Stimulated activated CD4-positive, alpha-beta T cell treated with anti-CD3 and anti-CD28 coated beads, Interleukin-1b, Interleukin-23, amount 100 ng/mL, for 48 hours (primary cell): ENCODE measurements at places on chromosomes 11 and 22.

DNA sequence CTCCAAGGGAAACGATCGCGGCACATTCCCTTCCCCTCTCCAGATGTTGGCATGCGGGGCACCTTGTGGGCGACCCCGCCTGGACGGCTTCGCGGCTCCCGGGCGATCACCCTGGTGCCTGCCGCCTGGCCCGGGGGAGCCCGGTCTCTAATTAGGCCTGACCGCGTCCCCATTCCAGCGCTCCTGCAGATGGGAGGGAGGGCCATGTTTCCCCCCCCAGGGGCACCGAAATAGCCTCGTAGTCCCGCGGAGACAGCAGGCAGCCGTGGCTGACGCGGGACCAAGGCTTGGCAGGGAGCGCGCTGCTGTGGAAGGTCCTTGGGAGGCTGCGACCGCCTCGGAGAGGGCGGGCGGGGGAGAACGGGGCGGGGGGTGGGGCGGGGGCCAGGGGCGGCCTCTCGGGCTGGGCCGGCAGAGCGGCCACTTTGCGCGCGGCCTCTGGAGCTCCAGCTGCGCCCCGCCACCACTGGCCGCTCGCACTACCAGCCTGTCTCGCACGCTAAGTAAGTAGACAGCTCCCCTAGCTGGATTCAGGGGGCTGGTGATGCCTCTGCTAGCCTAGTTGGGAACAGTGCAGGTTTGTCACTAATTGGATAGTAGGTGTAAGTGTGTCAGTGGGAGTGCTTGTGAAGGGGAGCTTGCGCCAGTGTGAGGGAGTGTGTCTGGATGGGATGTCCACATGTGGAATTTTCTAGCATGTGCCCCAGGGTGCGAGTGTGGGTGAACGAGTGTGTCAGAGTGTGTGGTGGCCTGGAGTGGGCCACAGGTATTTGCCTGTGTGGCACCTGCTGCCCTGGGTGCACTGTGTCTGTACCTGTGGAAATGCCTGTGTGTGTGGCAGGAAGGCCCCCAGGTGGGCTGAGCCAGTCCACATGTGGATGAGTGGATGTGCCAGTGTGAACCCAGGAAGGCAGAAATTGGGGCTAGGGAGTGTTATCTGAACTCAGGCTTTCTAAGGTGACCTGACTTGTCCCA lies at the start of gene INSC:
Gene INSC, plus strand, starts transcription at position 423 of the 975 bp plus-strand sequence. CDS start 34,252 bp downstream, outside the sequence.
- no peak for DNase-seq

DNA sequence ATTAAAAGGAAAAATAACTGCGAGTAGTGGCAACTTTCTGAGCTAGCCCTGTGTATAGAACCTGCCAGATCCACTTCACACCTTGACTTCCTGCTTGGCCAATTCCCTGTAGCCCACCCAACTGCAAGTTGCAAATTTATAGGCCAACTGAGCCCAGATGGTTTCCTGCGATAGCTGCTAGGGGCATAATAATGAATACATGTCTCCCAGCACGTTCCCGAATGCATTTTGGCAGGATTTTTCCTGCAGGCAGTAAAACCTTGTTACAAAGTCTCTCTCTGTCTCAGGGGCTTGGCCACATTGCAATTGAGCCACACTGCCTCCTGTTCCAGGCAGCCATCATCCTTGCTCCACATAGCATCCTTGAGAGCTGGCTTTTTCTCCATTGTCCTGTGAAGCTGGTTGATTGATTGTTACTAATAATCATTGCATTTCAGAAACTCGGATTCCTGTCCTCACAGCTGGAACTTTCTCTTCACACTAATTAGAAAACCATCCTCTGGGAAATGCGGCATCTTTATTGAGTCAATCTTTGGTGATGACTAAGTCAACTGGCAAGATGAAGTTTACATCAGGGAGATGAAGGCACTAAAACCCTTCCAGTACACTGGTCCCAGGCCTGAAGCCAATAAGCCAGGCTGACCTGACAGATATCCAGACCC lies 18.6 kb upstream of the LMO2 start:
- no peak for DNase-seq

- no peak for DNase-seq
These were observed 9.7 kb downstream of the ABTB2 start for GRCh38 chr11:34348096-34348495.

DNA sequence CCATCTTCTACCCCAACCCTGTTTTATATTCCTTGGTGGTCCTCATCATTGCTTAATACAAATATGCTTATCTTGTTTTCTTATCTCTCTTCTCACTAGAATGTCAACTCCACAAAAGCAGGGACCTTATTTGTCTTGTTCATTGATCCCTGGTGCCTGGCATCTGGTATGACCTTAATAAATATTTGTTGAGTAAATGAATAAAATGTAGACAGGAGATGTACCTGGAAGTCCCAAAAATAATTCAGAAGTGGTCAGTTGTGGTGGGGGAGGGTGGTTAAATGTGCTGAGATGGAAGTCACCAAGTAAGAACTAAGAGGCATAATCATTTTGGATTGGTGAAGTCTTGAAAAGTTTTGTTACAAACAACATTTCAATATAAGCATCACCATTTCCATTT lies 214.8 kb upstream of the MPPED2 start:
- DNase-seq, result no peak

GRCh38 chr11:119839476-119840133 lies 110.6 kb upstream of the NECTIN1 start:
- DNase-seq, result no peak

- no peak for DNase-seq
These were observed 1.2 kb upstream of the TSSK2 start for GRCh38 chr22:19129871-19130270.

- DNase-seq, result no peak
These were observed 1335.9 kb downstream of the TBC1D22A start for GRCh38 chr22:48098243-48098920.

GRCh38 chr22:39489094-39490068 lies 12.7 kb upstream of the MIEF1 start:
- no peak for DNase-seq

- no peak for DNase-seq
These were observed 32.5 kb downstream of the MRGPRX2 start for GRCh38 chr11:19027829-19028595.

GRCh38 chr11:23954730-23955129 lies 542.1 kb upstream of the LUZP2 start:
- no peak for DNase-seq

DNA sequence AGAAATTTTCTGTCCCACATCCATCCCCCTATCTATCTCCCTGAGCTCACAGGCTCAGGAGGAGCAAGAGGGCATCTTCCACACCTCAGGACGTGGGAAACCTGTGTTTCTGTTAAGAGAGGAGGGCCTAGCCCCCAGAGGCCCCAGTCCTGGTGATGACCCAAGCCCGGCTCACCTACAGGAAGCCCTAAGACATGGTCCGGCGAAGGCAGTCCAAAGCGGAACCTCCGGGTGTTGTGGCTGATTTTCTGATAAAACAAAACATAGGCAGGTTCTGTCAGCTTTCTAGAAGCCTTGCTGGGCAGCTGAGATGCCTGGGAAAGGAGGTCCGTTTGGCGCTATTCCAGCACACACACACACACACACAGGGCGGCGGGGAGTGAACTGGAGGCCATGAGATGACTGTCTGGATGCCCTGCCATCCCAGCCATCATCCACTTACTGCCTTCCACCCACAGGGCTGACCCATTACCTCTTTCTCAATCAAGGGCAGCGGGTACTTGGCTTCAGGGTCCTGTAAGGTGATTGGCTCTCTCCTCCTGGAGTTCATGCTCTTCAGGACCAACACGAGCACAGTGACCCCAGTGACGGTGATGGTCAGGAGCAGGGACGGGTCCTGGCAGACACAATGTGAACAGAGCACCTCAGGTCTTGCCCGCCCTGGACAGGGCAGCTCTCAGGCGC lies 882 bp downstream of the CYB5R2 start:
- no peak for DNase-seq

DNA sequence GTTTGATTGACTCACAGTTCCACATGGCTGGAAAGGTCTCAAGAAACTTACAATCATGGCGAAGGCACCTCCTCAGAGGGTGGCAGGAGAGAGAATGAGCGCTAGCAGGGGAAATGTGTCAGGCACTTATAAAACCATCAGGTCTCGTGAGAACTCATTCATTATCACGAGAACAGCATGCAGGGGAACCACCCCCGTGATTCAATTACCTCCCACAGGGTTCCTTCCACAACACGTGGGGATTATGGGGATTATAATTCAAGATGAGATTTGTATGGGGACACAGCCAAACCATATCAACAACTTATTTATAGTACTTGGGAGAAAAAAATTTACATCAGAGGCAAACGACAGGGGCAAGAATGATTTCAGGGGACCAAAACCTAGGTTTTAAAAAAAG lies 3.0 kb downstream of the ME3 start:
- DNase-seq, result no peak

GRCh38 chr22:44256556-44257485 lies 55.9 kb downstream of the SHISAL1 start:
- no peak for DNase-seq
